ENCODE measurements at places on chromosomes 3 and 15. TPM values are rescaled to one million over a fixed set of nuclear protein-coding genes. Genes with fewer than 3 reads are reported as not detected.

DNA sequence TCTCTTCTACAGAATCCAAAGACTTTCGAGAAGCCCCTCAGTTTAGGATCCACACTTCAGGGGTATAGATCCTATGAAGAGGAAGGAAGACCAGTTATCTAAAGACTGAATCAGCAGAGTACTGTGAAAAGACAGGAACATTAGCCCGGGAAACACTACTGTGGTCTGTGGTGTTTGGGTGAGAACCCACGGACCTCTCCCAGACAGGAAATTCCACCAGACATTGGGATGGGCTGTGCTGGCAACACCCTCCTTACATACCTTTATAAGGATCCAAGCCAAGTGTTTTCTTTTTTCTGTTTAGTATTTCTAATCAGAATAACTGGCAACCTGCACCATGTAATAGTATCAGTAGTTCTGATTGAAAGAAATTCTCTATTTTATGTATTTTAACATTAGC is 14.1 kb downstream of the TMEM207 start:
- no peaks in the 10 kb centered on the region for H3K36me3 ChIP-seq
- no peak for DNase-seq
- no peak overlapping the region for H3K4me3 ChIP-seq
- no peak overlapping the region for H3K27ac ChIP-seq
- no peaks in the 10 kb centered on the region for H3K27me3 ChIP-seq

- no peaks in the 10 kb centered on the region for H3K27me3 ChIP-seq
- H3K27ac ChIP-seq, result no peak overlapping the region
- no peak for DNase-seq
- H3K4me3 ChIP-seq, result no peak overlapping the region
- no peaks in the 10 kb centered on the region for H3K36me3 ChIP-seq
- no peaks in the 10 kb centered on the region for H3K4me1 ChIP-seq
These were observed 466.2 kb downstream of the EPHB1 start for GRCh38 chr3:135261214-135261775.

DNA sequence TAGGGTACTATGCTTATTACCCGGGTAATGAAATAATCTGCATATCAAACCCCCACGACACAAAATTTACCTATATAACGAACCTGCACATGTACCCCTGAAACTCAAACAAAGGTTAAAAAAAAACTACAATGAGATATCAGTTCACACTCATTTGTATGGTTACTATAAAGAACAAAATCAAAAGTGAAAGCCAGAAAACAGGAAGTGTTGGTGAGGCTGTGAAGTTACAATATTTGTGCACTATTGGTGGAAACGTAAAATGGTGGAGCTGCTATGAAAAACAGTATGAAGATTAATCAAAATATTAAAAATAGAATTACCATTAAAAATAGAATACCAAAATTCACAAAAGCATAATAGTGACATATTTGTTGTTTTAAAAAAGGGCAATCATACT is 128.9 kb downstream of the ZIC1 start:
- no peak overlapping the region for H3K27ac ChIP-seq
- H3K27me3 ChIP-seq, result no peaks in the 10 kb centered on the region
- H3K4me1 ChIP-seq, result no peaks in the 10 kb centered on the region
- no peaks in the 10 kb centered on the region for H3K36me3 ChIP-seq

- no peak overlapping the region for H3K4me3 ChIP-seq
- H3K36me3 ChIP-seq, result no peaks in the 10 kb centered on the region
- H3K4me1 ChIP-seq, result no peaks in the 10 kb centered on the region
- DNase-seq, result no peak
These were observed 268.4 kb downstream of the IGSF11 start for GRCh38 chr3:118766306-118766669.

GRCh38 chr3:134381076-134381475 is 6.8 kb upstream of the AMOTL2 start:
- H3K27me3 ChIP-seq, result no peaks in the 10 kb centered on the region
- DNase-seq, result no peak
- H3K4me1 ChIP-seq, result peaks cover 3% of the 10 kb centered on the region
- H3K27ac ChIP-seq, result no peak overlapping the region

DNA sequence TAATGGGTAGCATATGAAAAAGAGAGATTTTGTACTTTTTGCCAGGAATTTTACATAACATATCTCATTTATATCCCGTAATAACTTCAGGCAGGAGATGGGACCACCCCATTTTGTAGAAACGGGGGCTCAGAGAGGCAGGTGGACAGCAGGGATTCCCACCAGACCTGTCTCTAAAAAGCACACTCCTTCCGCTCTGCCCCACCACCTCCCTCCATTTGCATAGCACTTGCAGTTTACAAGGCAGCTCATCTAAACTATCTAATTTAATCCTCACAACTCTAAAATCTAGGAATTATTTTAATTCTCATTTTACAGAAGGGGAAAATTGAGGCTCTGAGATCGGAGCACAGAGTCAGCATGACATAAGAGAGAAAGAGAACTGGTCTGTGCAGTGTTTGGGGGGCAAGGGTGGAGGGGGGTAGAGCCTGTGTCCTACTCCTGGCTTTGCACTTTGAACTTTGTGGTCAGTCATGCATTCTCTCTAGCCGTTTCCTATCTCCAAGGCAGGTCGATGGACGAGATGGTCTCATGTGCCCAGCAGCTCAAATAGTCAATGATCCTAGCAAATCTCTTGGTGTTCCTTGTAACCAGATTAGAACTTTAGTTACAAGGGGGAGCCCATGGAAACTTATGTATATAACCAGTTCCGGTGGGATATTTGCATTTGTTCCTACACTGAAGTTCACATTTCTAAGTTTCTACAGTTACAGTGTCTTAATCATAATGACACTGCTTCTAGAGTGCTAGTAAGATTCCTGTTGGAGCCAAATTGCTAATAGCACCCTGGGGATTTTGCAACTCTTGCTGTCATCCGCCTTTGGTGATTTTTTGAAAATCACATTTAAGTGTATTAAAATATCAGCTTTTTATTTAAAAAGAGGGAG is 18.6 kb downstream of the CRYGS start:
- no peak overlapping the region for H3K27ac ChIP-seq
- no peak for DNase-seq
- H3K27me3 ChIP-seq, result no peaks in the 10 kb centered on the region
- H3K4me1 ChIP-seq, result no peaks in the 10 kb centered on the region

DNA sequence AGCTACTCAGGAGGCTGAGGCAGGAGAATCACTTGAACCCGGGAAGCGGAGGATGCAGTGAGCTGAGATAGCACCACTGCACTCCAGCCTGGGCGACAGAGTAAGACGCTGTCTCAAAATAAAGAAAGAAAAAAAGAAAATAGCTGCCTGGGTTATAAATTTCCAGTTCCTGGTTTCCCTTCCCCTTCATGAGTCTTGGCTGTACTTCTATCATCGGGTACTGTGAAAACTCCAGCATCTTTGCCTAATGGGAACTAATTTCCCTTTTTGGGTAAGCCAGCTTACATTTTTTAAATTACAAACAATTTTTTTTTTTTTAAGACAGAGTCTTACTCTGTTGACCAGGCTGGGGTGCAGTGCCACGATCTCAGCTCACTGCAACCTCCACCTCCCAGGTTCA is 15.0 kb downstream of the DENND4A start:
- no peaks in the 10 kb centered on the region for H3K27me3 ChIP-seq
- no peak overlapping the region for H3K4me3 ChIP-seq
- DNase-seq, result no peak
- H3K4me1 ChIP-seq, result peaks cover 6% of the 10 kb centered on the region
- no peaks in the 10 kb centered on the region for H3K36me3 ChIP-seq

GRCh38 chr15:56868170-56868569 is 50.3 kb upstream of the TCF12 start:
- H3K4me1 ChIP-seq, result no peaks in the 10 kb centered on the region
- H3K36me3 ChIP-seq, result no peaks in the 10 kb centered on the region

GRCh38 chr15:67834581-67835296 is 5.1 kb downstream of the RNU6-1 start:
- no peak overlapping the region for H3K27ac ChIP-seq
- DNase-seq, result no peak
- H3K27me3 ChIP-seq, result peaks cover 64% of the 10 kb centered on the region
- H3K4me1 ChIP-seq, result peaks cover 26% of the 10 kb centered on the region
- no peaks in the 10 kb centered on the region for H3K36me3 ChIP-seq

GRCh38 chr3:107224026-107224596 is 153.1 kb upstream of the CCDC54 start:
- no peaks in the 10 kb centered on the region for H3K36me3 ChIP-seq
- DNase-seq, result no peak
- no peaks in the 10 kb centered on the region for H3K4me1 ChIP-seq
- H3K27me3 ChIP-seq, result no peaks in the 10 kb centered on the region

DNA sequence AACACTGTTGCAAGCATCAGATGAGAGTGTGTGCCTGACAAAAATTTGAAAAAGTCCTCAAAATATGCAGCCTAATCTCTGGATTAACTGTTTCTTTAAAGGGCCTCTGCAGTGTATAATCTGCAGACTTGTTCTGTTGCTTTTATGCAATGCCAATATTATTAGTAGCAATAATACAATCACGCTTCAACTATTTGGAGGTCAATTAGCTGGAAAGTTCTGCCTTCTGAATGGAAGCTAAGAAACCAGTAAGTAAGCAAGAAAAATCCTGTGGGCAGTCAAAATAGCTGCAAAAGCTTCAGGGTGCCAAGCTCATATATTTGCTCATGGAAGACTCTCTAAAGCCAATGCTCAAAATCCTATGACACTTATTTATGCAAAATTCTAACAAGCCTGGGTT is 153.2 kb upstream of the NR2F2 start:
- no peaks in the 10 kb centered on the region for H3K27me3 ChIP-seq
- DNase-seq, result no peak

DNA sequence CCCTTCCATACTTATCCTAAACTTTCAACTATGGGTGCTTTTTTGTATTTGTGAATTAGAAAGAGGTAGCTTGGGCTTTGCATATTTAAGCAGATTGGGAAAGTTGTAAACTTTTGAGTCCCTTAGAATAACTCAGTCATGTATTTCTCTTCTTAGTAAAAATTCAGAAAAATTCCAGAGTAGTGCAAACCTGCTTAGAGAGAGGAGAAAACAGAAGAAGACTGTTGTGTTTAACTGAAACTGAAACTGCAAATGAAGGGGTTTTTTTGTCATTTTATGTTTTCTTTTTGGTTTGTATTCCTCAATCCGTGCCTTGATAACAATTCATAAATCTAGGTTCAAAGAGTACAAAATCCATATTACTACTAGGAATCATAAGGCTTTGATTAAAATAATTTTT is 31.3 kb downstream of the CD200 start:
- H3K36me3 ChIP-seq, result no peaks in the 10 kb centered on the region
- H3K4me1 ChIP-seq, result no peaks in the 10 kb centered on the region
- H3K4me3 ChIP-seq, result no peak overlapping the region
- no peak for DNase-seq
- H3K27me3 ChIP-seq, result no peaks in the 10 kb centered on the region
- no peak overlapping the region for H3K27ac ChIP-seq

DNA sequence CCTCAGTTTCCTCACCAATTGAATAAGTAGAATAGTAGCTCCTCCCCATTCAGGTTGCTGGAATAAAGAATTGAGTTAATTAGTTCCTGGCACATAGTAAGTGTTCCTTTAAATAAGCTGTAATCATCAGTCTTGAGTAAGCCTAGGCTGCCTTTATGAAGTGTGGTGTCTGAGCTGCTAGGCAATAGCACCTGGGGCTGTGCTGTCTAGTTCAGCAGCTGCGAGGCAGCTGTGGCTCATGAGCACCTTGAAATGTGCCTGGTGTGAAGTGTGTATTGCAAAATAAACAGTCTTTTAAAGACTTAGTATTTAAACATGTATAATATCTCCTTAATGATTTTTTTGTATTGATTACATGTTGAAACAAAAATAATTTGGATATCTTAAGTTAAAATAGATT is 77.6 kb downstream of the TOP2B start:
- DNase-seq, result no peak
- no peak overlapping the region for H3K27ac ChIP-seq
- no peaks in the 10 kb centered on the region for H3K27me3 ChIP-seq
- H3K4me1 ChIP-seq, result no peaks in the 10 kb centered on the region

DNA sequence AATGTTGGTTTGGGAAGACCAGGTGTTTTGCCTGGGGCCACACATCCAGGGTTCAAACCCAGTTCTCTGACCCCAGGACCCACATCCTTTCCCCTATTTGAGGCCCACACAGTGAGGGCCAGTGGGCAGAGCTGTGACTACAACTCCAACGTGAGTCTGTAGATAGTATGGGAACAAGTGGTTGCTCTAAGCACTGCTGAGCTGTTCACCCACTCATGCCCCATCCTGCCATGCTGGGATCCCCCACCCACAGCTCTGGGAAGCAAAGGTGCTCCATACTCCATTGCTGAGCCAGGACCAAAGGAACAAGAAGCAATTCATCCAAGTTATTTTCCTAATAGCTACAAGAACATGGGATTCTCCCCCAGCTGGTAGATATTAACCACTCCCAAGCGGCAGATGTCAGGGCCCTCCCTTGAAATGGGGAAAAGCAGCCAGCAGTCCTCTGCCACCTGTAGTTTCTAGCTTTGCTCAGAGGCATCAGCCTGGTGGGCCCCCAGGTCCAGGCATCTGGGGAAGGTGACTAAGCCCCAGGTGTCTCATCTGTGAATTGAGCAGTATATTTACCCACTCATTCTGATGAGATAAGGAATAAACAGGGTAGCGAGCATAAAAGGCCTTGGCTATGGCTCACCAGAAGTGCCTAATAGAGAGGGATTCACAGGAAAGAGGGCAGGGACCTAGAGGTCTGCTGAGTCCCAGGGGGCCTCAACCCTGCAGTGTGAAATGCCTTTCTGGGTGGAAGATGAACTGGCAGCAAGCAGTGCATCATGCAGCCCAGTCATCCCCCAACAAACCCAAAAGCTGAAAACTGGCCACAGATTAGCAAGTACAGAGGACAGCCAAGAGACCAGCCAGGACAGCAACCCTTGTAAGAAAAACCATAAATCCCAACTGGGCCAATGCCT is 33.4 kb downstream of the POC1A start:
- no peaks in the 10 kb centered on the region for H3K27me3 ChIP-seq
- H3K4me1 ChIP-seq, result no peaks in the 10 kb centered on the region
- DNase-seq, result no peak
- no peaks in the 10 kb centered on the region for H3K36me3 ChIP-seq
- no peak overlapping the region for H3K4me3 ChIP-seq

DNA sequence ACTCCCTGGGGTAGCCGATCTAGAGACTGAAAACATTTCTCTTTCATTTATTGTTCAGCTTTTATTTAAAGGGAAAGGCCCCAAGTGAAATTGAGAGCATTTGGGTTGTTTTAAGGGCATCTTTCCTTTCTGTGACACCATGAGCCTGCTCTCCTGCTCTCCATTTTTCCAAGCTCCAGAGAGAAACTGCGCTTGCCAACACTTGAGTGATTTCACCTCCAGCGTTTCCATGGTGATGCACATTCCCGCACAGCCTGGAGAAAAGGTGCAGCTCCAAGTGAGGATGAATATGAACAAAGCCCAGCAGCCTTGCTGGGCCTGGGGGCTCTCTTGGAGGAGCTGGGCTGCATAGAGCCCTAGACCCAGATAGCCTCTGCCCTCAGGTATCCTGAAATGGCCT is 159.2 kb upstream of the PPP2R3A start:
- no peak for DNase-seq
- H3K4me3 ChIP-seq, result no peak overlapping the region
- no peaks in the 10 kb centered on the region for H3K36me3 ChIP-seq
- peaks cover 8% of the 10 kb centered on the region for H3K4me1 ChIP-seq

- H3K4me3 ChIP-seq, result no peak overlapping the region
- no peak for DNase-seq
- no peaks in the 10 kb centered on the region for H3K36me3 ChIP-seq
- no peaks in the 10 kb centered on the region for H3K27me3 ChIP-seq
- no peak overlapping the region for H3K27ac ChIP-seq
These were observed 171.9 kb upstream of the CTDSPL start for GRCh38 chr3:37689645-37690356.

GPD1L gene
- total RNA-seq, result 70.3 TPM

CKMT1B gene
- total RNA-seq, result 216 TPM

LEKR1 gene
- 1.6 TPM for total RNA-seq

MKRN3 gene
- 1.0 TPM for total RNA-seq

CLDN1 gene
- 2.4 TPM for total RNA-seq

SMCO1 gene
- total RNA-seq, result not detected

RASL12 gene
- 3.1 TPM for total RNA-seq

SST gene
- 31.6 TPM for total RNA-seq

Data from colonic mucosa (tissue), 4 donors.